Progenitor cell of endocrine pancreas (in vitro differentiated cells): ENCODE measurements at places on chromosomes 12 and 14.

DNA sequence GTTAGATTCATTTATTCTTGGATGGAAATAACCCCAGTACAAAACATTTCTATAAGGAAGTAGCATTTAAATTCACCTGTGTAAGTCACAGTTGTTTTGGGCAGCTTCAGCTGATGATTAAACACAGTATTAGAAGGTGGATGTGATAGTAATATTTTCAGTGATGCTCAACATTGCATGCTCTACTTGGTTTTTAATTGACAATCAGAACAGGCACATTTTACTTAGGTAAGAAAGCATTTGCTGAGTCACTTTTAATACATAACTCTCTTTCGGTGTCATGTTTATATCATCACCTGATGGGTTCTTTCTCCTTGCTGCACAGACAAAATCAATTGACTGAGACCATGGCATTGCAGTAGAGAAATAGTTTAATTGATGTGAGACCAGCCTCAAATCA, 80.7 kb downstream of the CMAS start:
- DNase-seq: no peak

- DNase-seq: no peak
Measured at GRCh38 chr12:4114986-4115385, 158.6 kb upstream of the CCND2 start.

GRCh38 chr14:92456215-92457015, 57.2 kb upstream of the RIN3 start:
- peak; percentile 34 for DNase-seq

- DNase-seq: no peak
Measured at GRCh38 chr14:54132496-54132895, 175.9 kb upstream of the BMP4 start.
